ENCODE measurements at places on chromosomes 5 and 9.
A peak's percentile ranks its signal among the peaks of the same experiment; 100 is the strongest.

GRCh38 chr5:3595006-3595961 is at the start of gene IRX1:
Gene IRX1 (plus strand): TSS chr5:3595832. CDS start chr5:3596106, 274 bp downstream.
- peak; percentile 43 for DNase-seq

GRCh38 chr5:123012321-123012720 is 24.2 kb downstream of the PPIC start:
- no peak for DNase-seq

- DNase-seq = no peak
Observed at GRCh38 chr5:177496070-177496726, 1.2 kb downstream of the PDLIM7 start.

DNA sequence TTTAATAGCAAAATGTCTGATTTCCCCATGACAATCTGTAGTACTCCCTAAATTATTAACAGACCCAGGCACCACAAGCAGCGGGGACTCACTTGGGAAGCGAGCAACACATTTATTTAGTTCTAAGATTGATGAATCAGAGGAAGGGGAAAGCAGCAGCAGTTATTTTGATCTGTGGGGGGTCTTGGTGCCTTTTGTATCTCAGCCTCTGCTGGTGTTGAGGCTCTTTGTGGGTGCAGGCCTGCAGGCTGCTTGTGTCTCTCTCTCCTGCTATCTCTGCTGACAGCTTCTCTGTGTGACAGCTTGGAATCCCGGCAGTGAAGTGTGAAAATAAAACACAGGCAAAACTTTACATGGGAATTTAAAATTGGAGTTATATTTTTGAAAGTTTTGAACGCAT is 878.2 kb upstream of the DMAC1 start:
- DNase-seq = no peak

DNA sequence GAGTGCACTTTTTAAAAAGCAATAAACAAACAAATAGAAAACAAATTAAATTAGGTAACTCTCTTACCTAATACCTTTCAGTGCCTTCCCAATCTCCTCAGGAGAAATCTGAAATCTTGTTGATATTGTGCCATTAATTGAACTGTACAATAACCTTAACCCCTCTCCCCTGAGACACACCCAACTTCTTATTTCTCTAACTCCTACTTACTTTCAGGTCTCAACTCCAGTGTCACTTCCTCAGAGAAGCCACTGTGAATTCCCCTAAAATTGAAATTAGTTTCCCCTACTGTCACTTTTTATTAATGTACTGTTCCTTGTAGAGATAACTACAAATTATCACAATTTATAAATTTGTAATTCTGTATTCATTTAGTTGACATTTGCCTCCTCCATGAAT is 295.3 kb upstream of the TNC start:
- DNase-seq = no peak

- DNase-seq = no peak
Observed at GRCh38 chr9:127568618-127568970, 43.5 kb upstream of the STXBP1 start.

- DNase-seq = no peak
Observed at GRCh38 chr9:15370466-15371447, 51.9 kb upstream of the SNAPC3 start.
